Activated T-cell treated with anti-CD3 and anti-CD28 coated beads, Interleukin-2, amount 50 U/mL, for 72 hours (primary cell): ENCODE measurements at places on chromosomes 13 and 19. TPM values are rescaled to one million over a fixed set of nuclear protein-coding genes. Genes with fewer than 3 reads are reported as not detected.

GRCh38 chr19:57171551-57172081, 4.3 kb upstream of the DUXA start:
- H3K4me1 ChIP-seq, result peaks cover 5% of the 10 kb centered on the region
- peak overlapping the region; percentile 80 for H3K4me3 ChIP-seq
- peak; percentile 32 for DNase-seq
- H3K27me3 ChIP-seq, result peaks cover 12% of the 10 kb centered on the region
- peak overlapping the region; percentile 88 for H3K27ac ChIP-seq
- peaks cover 38% of the 10 kb centered on the region for H3K36me3 ChIP-seq

DNA sequence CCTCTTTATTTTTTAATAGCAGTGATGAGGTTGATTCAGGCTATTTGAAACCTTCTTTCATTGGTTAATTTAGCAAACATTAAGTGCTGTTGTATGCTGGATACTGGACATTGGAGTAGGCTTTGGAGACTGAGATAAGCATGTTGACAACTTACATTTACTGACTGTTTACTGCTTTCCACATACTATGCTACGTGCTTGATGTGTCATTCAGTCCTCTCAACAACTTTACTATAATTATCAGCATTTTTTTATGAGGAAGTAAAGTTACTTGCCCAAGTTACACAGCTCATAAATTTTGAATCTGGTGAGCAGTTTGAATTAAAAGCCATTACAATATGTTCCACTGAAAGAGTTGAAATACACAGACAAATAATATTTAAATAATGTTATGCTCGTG, 83.8 kb downstream of the GJA3 start:
- H3K4me1 ChIP-seq, result no peaks in the 10 kb centered on the region
- no peak overlapping the region for H3K27ac ChIP-seq
- H3K4me3 ChIP-seq, result no peak overlapping the region

DNA sequence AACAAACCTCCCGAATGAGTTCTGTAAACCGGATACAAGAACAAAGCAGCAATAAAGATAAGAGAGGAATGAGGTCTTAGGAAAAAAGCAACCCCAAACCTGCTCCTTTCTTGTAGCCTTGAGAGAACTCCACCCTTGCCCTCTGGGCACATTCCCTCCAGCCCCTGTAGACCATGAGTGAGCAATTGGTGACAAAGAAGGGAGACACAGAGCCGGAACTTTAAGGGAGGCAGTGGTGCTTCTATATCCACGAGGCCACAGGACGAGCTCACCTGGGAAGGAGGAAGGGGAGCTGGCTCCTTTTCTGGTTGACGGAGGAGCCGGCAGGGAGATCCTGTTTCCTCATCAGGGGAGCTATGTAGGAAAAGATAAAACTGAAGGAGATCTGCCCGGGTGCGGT, 13.0 kb downstream of the BRME1 start:
- H3K4me1 ChIP-seq, result no peaks in the 10 kb centered on the region
- no peak overlapping the region for H3K4me3 ChIP-seq
- no peak overlapping the region for H3K27ac ChIP-seq
- H3K27me3 ChIP-seq, result no peaks in the 10 kb centered on the region
- no peak for DNase-seq

DNA sequence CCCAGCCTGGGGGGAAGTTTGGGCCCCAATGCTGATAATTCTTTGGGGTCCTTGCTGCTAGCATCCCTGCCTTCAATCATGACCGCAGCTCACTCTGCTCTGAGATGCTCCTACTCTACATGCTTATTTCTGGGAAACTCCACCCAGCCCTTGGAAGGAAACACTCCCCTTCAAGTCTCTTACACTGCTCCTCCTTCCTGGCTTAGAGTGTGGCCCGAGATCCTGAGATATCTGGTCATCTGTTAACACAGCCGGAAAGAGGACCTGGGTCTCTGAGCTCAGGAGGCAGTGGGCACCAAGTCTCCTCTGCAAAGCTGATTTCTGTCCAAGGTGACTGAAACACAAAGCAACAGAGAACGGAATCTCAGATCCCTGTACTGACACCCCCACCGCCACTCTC, 33.0 kb downstream of the CYP4F2 start:
- no peak for DNase-seq
- no peak overlapping the region for H3K27ac ChIP-seq
- no peak overlapping the region for H3K4me3 ChIP-seq
- H3K27me3 ChIP-seq, result no peaks in the 10 kb centered on the region
- peaks cover 6% of the 10 kb centered on the region for H3K4me1 ChIP-seq
- no peaks in the 10 kb centered on the region for H3K36me3 ChIP-seq

DNA sequence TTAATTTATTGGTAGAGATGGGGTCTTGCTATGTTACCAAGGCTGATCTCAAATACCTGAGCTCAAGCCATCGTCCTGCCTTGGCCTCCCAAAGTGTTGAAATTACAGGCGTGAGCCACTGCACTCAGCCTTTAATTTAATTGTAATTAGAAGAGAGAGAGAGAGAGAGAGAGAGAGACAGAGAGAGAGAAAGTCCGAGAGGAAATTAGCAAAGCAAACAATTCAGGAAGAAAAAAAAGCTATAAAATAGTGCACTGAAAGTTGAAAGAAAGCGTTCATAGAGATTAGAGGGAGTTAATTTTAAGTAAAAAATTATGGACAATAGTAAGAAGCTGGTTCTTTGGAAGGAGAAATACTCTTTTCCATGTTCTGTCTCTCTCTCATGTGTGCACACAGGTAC, 7.0 kb downstream of the GPR32 start:
- peaks cover 7% of the 10 kb centered on the region for H3K4me1 ChIP-seq
- H3K27ac ChIP-seq, result no peak overlapping the region
- DNase-seq, result no peak

Gene DMKN
- 7.5 TPM for total RNA-seq

DNA sequence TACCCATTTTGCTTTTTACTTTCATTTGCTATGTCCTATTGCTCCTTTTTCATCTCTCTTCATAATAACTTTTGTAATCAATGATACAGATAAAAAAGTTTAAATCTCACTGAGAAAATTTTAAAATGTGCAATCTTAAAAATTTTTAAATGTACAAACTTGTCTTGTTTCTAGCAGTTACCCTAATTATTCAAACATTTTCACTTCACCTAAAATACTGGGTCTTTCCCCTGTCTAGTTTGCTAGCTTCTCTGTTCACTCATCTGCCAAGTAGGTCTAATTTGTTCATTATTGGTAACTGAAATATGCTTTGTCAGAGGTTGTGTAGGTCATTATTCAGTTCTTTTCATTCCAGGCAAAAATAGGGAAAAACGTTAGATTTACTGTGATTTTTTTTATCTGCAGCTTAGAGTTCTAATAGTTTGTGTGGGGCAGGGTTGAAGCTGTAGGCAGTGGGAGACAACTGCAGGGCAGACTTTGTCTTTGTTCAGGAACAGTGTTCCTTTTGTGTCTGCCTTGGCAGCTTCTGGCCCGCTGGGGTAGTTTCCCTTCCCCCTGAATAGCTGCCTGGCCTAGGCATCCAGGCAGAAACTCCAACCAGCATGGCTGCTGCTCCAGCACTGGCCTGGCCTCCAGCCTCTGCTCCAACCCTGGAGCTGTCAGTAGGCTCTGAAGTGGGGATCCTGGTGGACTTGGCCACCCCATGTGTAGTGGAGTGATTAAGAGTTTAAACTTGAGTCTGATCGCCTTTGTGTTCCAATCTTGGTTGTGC, 48.5 kb downstream of the WDFY2 start:
- no peak for DNase-seq
- H3K27ac ChIP-seq, result no peak overlapping the region
- peaks cover 64% of the 10 kb centered on the region for H3K4me1 ChIP-seq

GRCh38 chr13:77313923-77314322, 13.0 kb downstream of the MYCBP2 start:
- H3K27me3 ChIP-seq, result no peaks in the 10 kb centered on the region
- peak overlapping the region; percentile 7 for H3K4me3 ChIP-seq
- no peaks in the 10 kb centered on the region for H3K36me3 ChIP-seq

DNA sequence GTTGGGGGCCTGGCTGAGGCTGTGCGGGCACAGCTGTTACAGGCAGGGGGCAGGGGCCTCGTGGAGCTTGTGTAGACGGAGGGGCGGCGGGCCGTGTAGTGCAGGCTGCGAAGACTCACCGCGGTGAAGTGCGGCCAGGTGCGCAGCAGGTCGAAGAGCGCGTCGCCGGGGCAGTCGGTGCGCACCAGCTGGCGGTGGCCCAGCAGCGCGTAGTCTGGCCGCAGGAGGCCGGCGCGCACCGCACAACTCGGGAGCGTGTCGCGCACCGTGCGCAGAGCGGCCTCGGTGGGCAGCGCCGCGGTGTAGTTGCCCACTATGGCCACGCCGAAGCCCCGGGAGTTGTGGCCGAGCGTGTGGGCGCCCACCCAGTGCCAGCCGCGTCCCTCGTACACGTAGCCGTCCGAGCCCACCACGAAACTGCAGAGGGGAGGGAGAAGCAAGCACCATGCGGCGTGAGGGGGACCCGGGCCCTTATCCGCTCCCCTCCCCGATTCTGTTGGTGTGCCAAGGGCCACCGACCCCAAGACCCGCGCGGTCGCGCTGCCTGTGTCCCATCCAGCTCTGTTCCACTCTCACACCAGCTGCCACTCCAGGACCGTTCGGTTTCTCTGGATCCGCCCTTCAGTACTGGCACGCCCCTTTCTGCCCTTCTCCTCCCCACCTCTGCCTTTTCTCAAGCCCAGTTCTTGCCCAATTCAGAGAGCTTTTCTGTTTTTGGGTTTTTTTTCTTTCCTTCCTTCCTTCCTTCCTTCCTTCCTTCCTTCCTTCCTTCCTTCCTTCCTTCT, 5.4 kb upstream of the RASAL3 start:
- no peaks in the 10 kb centered on the region for H3K36me3 ChIP-seq
- H3K27me3 ChIP-seq, result peaks cover 11% of the 10 kb centered on the region
- peak overlapping the region; percentile 15 for H3K27ac ChIP-seq
- peak overlapping the region; percentile 90 for H3K4me3 ChIP-seq

- DNase-seq, result no peak
- H3K27me3 ChIP-seq, result peaks cover 28% of the 10 kb centered on the region
- H3K4me3 ChIP-seq, result no peak overlapping the region
- no peaks in the 10 kb centered on the region for H3K36me3 ChIP-seq
These were observed 9.3 kb downstream of the C13orf42 start for GRCh38 chr13:51101636-51102235.

DNA sequence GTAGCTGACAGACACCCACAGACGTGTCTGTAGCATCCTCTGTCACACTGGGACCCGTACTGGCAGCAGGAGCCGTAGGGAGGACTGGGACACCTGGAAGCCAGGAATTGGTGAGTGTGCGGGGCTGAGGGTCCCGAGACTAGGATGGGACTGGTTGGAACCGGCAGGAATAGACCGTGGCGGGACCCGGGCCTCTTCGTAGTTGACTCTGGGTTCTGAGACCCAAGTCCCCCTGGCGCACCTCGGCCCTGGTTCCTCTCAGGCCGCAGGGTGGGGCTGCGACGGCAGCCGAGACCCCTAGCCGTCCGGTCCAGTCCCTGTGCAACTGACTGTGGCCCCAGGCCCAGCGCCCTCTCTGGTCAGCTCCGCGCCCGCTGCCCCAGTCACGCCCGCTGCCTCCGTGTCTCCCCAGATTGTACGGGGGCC, 64.7 kb downstream of the ZNF823 start:
- H3K27me3 ChIP-seq, result peaks cover 17% of the 10 kb centered on the region
- peak overlapping the region; percentile 78 for H3K4me3 ChIP-seq
- peaks cover 23% of the 10 kb centered on the region for H3K4me1 ChIP-seq
- DNase-seq, result no peak

GRCh38 chr19:45508417-45508860, 1.2 kb downstream of the VASP start:
- no peaks in the 10 kb centered on the region for H3K27me3 ChIP-seq
- peaks cover 52% of the 10 kb centered on the region for H3K4me1 ChIP-seq
- peak; percentile 61 for DNase-seq
- H3K36me3 ChIP-seq, result peaks cover 4% of the 10 kb centered on the region
- H3K4me3 ChIP-seq, result peak overlapping the region; percentile 99

DNA sequence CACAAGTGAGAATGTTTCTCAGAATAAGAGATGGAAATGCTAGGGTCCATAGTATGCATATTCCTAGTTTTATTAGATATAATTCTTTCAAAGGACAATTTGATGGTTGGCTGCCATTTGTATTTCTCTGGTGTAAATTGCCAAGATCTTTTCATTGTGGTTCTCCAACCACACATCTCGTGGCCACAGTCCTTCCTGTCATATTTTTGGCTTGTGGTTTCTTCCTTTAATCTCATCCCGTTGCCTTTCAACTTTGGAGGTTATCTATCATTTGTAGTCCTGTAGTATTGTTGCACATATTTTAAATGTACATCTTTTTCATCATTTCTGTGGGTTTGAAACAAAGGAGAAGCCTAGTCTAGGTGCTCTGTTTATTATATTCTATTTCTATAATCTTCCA, 61.2 kb downstream of the WASF3 start:
- peaks cover 4% of the 10 kb centered on the region for H3K36me3 ChIP-seq
- no peak overlapping the region for H3K27ac ChIP-seq
- H3K4me1 ChIP-seq, result no peaks in the 10 kb centered on the region
- peaks cover 26% of the 10 kb centered on the region for H3K27me3 ChIP-seq

DNA sequence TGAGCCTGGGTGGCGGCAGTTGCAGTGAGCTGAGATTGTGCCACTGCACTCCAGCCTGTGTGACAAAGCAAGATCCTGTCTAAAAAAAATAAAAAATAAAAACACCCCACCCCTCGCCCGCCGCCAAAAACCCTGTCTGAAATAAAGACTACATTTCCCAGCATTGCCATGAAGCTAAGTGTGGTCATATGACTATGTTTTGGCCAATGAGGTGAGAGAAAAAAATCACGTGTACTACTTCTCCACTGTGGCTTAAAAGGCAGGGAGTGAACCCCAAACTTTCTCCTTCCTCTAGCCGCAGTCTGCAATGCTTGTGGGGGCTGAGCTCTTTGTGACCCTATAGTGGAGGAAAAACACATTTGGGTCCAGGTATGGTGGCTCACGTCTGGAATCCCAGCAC, 54.9 kb downstream of the COLGALT1 start:
- H3K36me3 ChIP-seq, result no peaks in the 10 kb centered on the region
- H3K4me3 ChIP-seq, result no peak overlapping the region
- H3K27ac ChIP-seq, result no peak overlapping the region
- no peak for DNase-seq
- H3K27me3 ChIP-seq, result no peaks in the 10 kb centered on the region

Gene PALM3
- not detected for total RNA-seq
